ENCODE measurements at places on chromosomes 2 and 18.
A peak's percentile ranks its signal among the peaks of the same experiment; 100 is the strongest.

DNA sequence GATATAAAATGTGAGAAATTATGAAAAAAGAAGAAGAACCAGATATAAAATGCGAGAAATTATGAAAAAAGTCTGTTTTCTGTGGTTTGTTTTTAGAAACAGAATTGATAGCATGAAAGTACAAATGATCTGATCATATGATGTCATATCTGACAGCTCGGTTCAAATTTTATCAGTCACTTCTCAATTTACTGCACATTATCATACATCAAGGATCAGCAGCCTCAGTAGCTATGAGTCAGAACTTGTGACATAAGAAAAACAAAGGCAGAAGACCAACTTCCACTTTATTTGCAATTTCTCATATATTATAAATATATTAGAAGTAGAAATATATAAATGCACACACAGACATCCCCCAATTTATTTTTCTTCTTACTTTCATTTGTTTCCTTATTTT is 634.0 kb downstream of the LRP1B start:
- no peak for DNase-seq

GRCh38 chr2:195049372-195050031 is 607.5 kb upstream of the SLC39A10 start:
- DNase-seq: no peak

DNA sequence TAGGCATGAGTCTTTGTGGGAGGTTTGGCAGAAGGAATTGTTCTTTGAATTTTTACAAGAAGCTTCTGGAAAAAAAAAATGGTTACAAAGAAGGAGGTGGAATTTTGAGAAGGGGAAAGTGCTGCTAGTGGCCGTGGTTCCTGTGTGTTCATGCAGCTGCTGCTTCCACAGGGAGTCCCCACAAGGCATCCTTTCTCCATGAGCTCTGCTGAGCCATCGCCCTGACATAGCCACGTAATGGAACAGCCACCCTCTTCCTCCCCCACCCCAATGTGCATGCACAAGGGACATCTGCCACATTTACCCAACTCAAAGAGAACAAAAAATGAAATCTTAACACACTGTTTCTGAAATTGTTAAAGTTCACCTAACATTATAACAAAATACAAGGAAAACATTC is 529.7 kb downstream of the SATB2 start:
- no peak for DNase-seq

- DNase-seq: no peak
Observed at GRCh38 chr2:127449414-127449813, 31.2 kb downstream of the PROC start.

DNA sequence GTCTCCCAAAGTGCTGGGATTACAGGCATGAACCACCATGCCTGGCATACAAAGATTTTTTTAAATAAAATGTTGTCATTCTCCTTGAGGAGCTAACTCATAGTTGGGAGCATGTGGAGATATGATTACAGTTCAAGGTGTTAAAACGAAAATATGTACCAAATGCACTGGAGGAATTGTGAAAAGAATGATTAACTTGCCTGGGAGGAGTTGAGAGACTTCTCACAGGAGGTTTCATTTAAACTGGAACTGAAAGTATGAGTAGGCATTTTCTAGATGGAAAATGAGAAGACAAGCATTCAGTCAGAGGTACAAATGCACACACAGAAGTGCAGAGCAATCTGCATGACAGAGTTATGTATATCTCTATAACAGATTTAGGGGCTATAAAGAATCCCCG is 126.6 kb upstream of the PDE1A start:
- DNase-seq: no peak

DNA sequence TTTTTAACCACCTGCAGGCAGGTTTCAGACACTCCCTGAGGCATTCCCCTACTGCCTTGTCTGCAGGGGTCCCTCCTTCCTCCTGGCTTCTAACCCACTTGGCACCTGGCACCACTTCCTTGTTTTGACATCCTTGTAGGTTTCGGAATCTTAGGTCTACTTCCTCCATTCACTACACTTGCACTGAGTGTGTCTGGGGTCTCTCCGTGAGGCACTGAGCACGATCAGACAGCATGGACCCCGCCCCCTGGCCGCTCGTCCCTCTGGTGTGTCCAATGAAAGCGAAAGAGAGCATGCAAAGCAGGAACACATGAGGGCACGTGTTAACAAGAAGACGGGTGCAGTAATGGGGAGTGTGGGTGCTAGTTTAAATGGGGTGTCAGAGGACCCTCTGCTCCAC is 63.8 kb downstream of the HAUS1 start:
- DNase-seq: no peak

- no peak for DNase-seq
Observed at GRCh38 chr2:233699424-233700027, 6.8 kb downstream of the UGT1A6 start.

DNA sequence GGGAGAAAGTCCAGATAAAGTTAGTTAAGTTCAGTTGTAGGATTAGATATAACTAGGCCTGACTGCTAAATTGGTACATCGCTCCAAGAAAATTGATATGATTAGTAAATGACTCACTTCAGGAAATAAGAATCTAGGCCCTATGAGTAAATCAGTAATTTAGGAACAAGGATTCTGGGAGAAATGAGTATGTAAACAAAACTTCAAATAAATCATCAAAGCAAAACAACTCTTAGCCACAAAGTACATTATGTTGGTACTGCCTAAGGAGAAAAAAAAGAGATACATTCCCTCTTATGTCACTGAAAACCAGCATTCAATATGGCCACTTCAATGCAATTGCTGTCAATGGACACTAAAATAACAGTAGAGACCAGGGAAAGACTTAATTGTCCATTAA is 529.1 kb downstream of the ZNF804A start:
- DNase-seq: no peak

DNA sequence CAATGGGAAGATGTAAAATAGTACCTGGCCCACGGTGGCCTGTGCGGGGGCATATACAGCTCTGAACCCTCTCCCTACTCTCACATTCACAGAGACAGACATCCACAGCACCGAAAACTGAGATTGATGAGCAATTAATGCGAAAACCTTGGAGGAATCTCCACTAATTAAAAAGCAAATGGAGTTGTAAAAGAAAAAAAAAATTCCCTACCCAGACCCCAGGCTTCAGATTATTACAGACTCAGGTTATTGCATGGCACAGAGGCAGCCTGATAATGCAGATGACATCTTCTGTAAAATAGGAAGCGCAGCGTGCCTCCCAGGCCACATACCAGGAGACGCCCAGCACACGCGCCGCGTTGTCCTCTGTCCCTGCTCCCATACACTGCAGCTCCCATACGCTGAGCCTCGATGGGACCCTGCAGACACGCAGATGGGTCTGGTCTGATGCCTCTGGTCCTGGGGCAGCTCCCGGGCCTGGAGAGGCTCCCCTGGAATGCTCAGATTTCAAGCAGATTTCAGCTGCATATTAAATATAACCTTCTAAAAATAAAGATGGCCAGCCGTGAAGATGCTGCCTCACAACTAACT is 496.1 kb upstream of the MYT1L start:
- DNase-seq: no peak

GRCh38 chr18:51028201-51028805 is 1.7 kb upstream of the SMAD4 start:
- no peak for DNase-seq

- DNase-seq: peak; percentile 43
Observed at GRCh38 chr2:10407841-10408648, 40.1 kb downstream of the ODC1 start.

GRCh38 chr2:83280391-83280790 is 1178.7 kb downstream of the SUCLG1 start:
- DNase-seq: no peak

DNA sequence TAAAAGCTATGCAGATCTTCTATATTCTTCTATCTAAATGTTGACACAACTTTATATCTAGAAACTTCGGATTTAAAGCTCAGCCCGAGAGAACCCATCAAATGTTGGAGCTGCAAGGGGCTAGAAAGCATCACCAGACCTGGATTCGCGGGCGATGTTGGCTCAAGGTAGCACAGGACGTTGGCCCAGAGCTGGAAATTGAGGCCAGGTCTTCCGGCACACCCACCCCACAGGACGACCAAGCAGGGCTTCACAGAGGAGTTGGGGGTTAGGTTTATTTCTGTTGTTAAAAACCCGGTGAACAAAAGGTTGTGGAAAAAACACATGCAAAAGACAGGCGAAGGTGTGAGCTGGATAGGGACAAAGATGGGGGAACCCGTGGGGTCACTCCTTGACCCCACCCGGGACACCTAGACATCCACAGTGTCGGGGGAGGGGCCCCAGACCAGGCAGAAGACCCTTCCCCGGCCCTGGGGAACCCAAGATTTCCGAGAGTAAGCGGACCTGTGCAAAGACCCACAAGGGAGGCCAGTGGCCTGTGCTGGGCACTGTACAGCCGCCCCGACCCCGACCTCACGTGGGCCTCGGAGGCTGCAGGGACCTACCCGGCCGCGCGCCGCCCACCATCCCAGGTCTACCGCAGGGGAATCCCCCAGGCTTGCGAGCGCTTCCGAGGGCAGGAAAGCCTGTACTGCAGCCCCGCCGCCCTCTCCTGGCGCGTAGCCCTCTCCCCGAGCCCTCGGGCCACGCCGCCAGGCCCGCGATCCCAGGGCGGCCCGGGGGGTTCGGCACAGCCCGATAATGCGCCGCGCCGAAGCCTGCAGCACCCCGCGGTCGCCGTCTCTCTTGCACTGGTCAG is 1.8 kb upstream of the AGBL5 start:
- no peak for DNase-seq

- DNase-seq: no peak
Observed at GRCh38 chr2:205786976-205787375, 104.7 kb downstream of the NRP2 start.

GRCh38 chr2:196130039-196130825 is 41.1 kb downstream of the STK17B start:
- no peak for DNase-seq

GRCh38 chr2:110146945-110147332 is 31.3 kb upstream of the MALL start:
- DNase-seq: no peak

DNA sequence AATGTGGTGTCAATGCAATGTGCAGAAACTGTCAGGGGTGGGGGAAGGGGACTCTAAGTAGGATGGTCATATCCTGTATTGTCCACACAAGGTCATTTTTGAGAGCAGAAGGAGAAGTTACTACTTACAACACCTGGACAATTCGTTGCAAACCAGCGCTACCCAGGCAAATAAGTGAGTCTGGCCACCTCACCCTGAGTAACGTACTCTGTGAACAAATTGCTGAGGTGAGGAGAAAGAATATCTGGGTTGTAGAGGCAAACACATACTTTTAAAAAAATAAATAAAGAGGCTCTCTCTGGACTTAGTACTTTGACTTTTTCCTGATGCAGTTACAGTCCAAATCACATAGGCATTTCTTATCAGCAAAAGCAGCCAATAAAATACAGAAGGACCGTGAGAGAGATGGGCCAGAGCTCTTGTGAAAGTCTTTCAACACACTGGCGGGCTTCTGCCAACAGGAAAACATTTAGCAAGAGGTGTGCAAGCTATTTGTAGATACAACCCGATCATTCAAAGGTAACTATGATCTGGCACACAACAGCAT is 268.2 kb upstream of the ID2 start:
- no peak for DNase-seq

- DNase-seq: no peak
Observed at GRCh38 chr18:56443166-56443907, 195.1 kb downstream of the TXNL1 start.

- no peak for DNase-seq
Observed at GRCh38 chr18:50096766-50097435, 98.0 kb downstream of the MYO5B start.

GRCh38 chr2:151071906-151072305 is 189.8 kb downstream of the RBM43 start:
- no peak for DNase-seq

- no peak for DNase-seq
Observed at GRCh38 chr2:172200495-172201085, 97.9 kb upstream of the DLX2 start.

DNA sequence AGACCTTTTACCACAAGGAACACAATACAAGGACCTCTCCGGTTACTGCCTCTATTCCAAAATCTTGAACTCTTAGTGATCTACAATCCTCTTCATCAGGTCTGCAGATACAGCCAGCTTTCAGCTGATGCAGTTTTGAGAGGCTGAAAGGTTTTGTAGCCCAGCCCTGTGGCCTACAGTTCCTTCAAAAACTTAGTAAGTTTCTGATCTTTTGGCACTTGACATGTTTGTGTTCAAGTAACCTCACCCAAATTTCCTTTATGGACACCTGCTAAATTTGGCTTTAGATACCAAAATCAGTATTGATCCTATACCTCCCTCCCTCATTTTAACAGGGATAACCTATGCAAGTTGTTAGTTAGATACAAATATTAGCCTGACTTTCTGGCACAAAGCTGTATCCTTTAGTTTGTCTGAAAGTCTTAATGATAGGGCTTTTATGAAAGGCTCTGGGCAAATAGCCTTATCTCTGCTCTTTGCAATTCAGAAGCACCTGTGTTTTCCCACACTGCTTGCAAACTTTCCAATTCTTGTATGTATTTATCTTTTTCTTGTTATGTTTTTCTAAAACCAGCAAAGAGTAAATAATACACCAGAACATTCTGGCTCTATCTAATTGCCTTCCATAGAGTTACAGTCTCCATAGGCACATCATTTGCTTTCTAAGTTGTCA is 650.5 kb upstream of the KLHL29 start:
- DNase-seq: no peak

DNA sequence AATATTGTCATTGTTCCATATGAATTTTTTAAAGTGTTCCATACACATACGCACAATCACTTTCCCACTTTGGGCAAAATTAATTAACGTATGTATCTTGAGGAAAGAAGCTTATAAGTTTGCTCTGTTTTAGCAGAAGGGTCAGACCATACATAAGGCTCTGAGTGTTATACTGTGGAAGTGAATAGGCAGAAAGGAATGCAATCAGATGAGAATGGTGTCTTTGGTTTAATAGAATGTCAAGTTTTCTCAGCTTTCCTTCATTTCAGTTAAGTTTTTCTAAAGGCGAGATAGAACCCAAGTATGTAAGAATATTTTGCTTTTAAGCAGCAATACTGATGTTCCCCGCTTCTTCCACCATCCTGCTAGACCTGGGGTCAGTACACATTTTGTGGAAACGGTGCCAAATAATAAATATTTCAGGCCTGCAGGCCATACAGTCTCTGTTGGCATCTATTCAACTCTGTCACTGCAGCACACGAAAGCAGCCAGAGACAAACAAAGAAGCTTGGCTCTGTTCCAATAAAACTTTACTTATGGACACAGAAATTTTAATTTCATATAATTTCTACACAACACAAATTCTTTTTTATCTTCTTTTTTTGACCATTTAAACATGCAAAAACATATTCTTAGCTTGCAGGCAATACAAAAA is 100.6 kb downstream of the UPP2 start:
- no peak for DNase-seq

- no peak for DNase-seq
Observed at GRCh38 chr2:232418466-232419244, 12.0 kb downstream of the ALPG start.

DNA sequence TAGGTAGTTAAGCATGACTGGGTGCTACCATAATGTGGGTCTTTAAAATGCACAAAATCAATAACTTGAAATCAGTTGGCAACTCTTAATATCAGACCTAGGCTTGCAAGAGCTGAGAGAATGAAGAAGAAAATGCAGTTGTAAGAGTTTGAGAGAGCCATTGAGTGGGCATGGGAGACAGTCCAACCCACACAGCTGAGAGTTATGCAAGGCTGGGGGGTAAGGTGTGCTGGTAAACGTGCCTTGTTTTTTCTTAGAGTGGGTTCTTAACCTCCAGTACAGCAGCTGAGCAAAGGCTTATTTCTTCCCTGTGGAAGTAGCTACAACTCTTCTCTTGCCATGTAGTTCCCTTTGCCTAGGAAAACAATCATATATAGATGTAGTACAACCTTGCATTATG is 20.2 kb upstream of the CCDC178 start:
- DNase-seq: no peak

Measured in thoracic aorta (tissue), 2 donors.